ENCODE measurements at places on chromosomes 1 and 21.

DNA sequence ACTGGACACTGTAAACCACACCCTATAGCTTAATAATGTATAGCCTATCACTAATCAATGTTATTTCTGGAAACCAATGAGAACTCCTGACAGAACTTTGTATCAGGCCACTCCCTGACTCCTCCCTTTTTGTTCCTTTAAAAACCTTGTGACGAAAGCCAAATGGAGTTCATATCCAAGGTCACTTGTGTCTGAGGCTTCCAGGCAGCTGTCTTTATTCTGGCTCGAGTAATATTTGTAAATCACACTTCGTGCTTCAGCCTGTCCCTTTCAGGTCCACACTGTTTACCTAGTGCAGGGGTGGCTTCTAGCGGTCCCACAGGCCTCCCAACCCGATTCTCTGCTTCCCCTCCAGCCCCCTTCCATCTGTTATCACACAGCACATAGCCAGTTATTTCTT is 16.2 kb upstream of the CAPN9 start:
- DNase-seq = no peak

DNA sequence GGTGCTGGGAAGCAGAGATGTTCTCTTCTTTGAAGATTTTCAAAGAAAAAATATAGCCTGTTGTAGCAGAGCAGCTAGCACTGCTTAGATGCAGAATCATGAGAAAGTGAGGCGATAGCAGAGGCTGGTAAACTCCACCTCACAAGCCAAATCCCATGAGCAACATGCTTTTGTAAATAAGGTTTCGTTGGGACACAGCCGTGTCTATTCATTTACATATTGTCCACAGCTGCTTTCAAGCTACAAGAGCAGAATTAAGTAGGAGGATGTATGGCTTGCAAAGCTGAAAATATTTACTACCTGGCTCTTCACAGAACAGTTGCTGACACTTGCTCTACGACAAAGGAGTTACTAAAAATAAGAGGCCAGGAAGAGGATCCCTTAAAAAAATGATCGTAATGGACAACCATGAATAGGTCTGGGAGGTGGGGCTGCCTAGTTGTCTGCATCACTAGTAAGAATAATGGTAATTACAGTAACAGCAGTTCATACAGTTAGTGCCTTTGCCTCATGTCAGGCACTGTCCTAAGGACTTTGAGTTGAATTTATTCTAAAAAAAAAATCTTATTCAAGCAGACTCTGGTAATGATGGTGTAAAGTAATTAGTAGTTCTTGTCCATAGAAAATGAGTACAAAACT is 622.0 kb downstream of the KIF26B start:
- no peak for DNase-seq

- DNase-seq = no peak
Measured at GRCh38 chr1:177311586-177311985, 140.8 kb downstream of the BRINP2 start.

DNA sequence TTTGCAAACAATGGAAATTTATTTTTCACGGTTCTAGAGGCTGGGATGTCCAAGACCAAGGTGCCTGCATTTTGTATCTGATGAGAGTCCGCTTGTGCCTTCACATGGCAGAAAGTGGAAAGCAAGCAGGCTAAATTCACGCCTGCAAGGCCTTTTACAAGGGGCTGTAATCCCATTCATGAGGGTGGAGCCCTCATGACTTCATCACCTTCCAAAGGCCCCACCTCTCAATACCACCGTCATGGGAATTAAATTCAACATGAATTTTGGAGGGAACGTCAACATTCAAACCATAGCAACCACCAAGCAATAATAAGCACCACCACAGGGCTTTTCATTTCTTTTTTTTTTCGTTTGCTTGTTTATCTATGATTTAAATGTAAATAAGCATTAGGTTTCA is 115.3 kb downstream of the C1orf21 start:
- DNase-seq = no peak

DNA sequence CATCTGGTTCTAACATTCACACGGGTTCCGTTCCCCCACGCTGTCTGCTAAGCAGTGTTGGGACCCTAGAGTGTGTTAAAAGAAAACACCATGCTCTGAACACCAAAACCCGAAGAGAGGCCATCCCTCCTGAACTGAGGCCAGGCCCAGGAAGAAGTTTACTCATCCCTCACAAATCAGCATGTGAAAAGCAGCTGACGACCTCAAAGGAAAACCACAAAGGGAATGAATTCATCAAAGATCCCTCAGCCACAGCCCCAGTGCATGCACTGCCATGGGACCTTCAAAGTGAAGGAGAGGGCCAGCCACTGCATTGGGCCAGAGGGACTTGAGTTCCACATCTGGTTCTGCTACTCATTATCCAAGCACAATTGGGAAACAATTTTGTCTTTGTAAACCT is 7.0 kb upstream of the PSEN2 start:
- no peak for DNase-seq

- DNase-seq = no peak
Measured at GRCh38 chr1:232462213-232462612, 167.7 kb downstream of the SIPA1L2 start.

All from T-helper 9 cell (primary cell).